ENCODE measurements at places on chromosomes 1 and 21. TPM values are rescaled to one million over a fixed set of nuclear protein-coding genes. Genes with fewer than 3 reads are reported as not detected.

The CLDN8 gene
- 0.87 TPM for polyA plus RNA-seq

The PKP1 gene
- polyA plus RNA-seq, result 20.0 TPM

The TARBP1 gene
- 66.3 TPM for polyA plus RNA-seq

The LCK gene
- 175 TPM for polyA plus RNA-seq

The TEX38 gene
- polyA plus RNA-seq, result 0.14 TPM

The TRIM67 gene
- polyA plus RNA-seq, result 0.05 TPM

The OR6K3 gene
- polyA plus RNA-seq, result not detected

The RNU1-3 gene
- not detected for polyA plus RNA-seq

The THEM5 gene
- 1.5 TPM for polyA plus RNA-seq

The TNFRSF18 gene
- polyA plus RNA-seq, result 29.9 TPM

The IVL gene
- 16.6 TPM for polyA plus RNA-seq

GRCh38 chr1:2778220-2778592, 23.3 kb downstream of the TTC34 start:
- no peak for DNase-seq

- no peak for DNase-seq
These were observed 31.3 kb downstream of the SLC2A1 start for GRCh38 chr1:42927274-42927841.

GRCh38 chr1:55088413-55088812, 49.1 kb downstream of the PCSK9 start:
- no peak for DNase-seq

DNA sequence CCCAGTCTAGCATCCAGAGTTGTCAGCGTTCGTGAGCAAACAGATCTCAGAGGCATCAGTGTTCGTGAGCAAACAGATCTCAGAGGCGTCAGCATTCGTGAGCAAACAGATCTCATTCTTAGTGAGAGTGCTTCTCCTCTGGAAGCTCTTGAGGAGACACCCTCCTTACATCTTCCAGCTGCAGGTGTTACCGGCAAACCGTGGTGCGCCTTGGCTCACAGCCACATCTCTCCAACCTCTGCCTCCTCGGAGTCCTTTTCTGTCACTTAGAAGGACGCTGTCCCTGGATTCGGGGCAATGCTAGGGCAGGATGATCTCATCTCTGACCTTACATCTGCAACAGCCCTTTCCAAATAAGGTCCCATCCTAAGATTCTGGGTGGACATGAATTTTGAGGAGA, 14.6 kb upstream of the UMODL1 start:
- DNase-seq, result no peak

GRCh38 chr1:26748351-26748750, 39.4 kb upstream of the PIGV start:
- no peak for DNase-seq

DNA sequence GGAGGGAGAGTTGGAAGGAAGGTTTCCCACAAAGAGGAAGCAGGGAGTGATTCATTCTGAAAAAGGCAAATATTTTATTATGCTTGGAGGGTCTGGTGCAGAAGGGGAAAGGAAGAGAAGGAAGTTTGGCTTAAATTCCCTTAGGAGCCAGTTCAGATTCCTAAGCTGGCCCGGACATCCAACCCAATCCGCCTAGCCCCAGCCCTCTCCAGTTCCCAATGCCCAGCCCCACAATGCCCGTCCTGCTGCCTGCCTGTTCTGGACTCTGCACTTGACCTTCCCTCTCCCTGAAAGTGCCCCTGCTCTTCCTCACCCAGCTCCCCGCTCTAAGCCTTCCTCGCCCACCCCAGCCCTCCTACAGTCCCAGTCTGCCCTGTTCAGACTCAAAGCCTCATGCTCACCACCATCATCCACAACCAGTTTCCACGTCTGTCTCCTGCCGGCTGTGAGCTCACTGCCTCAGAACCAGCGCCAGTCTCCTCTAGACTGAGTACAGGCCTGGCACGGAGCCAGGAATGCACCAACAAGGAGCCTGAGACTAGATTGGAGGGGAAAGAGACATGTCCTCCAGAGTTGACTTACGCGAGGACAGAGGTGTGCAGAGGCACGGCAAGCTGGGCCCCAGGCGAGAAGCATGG, 18.9 kb downstream of the CAPN2 start:
- no peak for DNase-seq

DNA sequence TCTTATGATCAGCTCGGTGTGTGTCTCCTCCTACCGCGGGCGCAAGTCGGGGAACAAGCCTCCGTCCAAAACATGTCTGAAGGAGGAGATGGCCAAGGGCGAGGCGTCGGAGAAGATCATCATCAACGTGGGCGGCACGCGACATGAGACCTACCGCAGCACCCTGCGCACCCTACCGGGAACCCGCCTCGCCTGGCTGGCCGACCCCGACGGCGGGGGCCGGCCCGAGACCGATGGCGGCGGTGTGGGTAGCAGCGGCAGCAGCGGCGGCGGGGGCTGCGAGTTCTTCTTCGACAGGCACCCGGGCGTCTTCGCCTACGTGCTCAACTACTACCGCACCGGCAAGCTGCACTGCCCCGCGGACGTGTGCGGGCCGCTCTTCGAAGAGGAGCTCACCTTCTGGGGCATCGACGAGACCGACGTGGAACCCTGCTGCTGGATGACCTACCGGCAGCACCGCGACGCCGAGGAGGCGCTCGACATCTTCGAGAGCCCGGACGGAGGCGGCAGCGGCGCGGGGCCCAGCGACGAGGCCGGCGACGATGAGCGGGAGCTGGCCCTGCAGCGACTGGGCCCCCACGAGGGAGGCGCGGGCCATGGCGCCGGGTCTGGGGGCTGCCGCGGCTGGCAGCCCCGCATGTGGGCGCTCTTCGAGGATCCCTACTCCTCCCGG, 1.5 kb downstream of the KCNC4 start:
- no peak for DNase-seq

GRCh38 chr21:31395268-31395667, 51.2 kb upstream of the TIAM1 start:
- DNase-seq, result no peak

- no peak for DNase-seq
These were observed 13.8 kb upstream of the PHLDA3 start for GRCh38 chr1:201482755-201483154.

GRCh38 chr1:8908388-8909151, 30.1 kb upstream of the ENO1 start:
- no peak for DNase-seq

GRCh38 chr21:33894736-33895288, 20.8 kb downstream of the ATP5PO start:
- DNase-seq, result peak; percentile 94

DNA sequence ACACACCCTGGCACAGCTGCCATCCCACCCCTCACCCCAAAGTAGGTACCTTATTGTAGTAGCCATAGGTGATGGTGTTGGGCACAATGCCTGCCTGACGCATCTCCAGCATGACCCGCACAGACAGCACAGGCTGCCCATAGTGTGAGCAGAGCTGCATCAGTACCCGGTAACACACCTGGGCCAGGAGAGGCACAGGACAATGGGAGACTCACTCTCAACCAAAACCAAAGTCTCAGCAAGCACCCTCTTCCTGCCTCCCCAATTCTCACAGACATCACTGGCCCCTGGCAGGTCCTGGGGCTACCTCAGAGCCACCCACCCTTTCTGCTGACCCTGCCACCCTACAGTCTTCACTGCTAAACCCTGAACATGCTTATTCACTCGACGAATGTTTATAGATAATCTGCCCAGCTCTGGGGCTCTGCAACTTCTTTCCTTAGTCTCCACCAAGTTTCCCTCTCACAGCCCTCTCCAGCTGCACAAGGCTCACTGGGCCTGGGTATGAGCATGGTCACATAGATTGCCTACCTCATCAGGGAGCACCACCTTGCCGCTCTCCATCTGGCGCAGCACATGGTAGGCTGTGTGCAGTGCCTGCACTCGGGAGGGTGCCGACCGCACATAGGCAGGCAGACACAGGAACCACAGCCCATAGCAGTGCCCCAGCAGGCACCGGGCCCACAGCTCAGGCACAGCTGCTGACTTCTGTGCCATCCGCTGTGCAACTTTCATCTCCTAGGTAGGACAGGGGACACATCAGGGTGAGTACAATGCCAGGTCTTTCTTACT, 10.3 kb downstream of the DENND4B start:
- no peak for DNase-seq

DNA sequence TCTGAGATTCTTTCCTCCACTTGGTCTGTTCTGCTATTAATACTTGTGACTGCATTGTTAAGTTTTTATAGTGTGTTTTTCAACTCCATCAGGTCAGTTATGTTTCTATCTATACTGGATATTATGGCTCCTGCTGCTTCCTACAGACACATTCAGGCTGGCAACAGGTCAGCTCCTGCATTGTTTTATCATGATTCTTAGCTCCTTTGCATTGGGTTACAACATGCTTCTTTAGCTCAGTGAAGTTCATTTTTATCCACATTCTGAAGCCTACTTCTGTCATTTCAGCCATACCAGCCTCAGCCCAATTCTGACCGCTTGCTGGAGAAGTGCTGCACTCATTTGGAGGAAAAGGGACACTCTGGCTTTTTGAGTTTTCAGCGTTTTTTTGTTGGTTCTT, 37.3 kb upstream of the F3 start:
- no peak for DNase-seq

GRCh38 chr1:160911925-160912324, 26.9 kb upstream of the ITLN1 start:
- no peak for DNase-seq

GRCh38 chr21:38139380-38140168, 117.2 kb upstream of the KCNJ15 start:
- no peak for DNase-seq

DNA sequence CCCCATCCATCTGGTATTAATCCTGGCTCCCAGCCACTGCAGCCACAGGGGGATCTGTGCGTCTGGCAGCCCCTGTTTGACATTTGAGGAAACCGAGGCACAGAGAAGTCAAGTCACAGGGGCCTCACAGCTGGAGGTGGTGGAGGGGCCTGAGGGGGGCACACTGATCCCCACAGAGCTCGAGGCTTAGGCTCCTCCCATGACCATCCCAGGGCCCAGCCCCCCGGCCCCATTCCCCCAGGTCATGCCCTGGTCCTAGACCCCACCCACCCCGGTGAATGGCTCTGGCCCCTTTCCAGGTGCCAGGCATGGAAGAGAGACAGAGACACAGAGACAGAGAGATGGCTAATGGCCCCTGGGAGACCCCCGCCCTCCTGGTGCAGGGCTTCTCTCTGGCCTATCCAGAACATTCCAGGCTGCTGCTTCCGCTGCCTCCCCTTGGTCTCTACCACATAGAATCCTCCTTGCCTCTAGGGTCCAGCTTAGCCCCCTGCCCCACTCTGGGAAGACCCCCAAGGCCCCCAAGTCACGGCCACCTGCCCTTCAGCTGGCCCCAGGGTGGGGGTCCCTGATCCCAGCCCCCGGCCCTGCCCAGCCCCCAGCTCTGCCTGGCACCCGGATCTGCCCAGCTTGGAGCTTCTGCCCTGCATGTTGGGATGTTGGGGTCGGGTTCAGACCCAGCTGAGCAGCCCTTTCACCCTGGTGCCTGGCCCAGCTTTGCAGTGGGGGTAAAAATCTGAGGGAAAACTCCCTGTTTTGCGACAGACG, 29.2 kb upstream of the LRRC3 start:
- no peak for DNase-seq

DNA sequence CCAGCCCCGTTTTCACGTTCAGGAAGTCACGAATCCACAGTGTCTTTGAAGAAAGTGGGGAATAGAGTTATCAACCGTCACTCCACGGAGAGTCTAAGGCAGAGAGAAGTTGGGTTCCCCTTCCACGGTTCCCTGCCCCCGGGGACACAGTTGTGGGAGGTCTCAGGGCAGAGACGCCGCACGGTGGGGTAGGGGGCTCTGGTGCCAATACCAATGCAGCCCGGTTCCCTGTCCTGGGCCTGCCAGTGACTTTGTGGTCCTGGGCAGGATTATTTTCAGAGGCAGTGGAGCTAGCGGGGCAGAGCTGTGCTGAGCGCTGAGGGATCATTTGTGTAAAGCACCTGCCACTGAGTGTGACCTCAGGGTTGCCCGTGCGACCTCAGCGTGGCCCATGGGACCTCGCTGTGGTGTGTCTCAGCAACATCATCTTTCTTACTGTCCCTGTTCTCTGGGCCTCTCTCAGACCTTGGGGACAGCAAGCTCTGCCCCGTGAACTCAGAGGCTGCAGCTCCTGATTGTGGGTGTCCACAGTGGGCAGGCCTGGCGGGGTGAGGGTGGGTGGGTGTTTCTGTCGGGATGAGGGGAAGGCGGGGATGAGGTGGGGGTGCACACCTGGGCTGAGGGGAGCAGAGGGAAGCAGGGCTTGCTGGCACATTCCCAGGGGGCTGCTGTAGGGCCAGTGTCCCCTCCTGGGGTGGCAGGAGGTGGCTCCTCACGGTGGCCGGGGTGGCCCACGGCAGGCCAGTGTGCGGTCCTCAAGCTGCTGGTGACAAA, 65.2 kb downstream of the AGPAT3 start:
- no peak for DNase-seq

GRCh38 chr21:37071561-37072273, 1.2 kb downstream of the PIGP start:
- DNase-seq, result no peak

DNA sequence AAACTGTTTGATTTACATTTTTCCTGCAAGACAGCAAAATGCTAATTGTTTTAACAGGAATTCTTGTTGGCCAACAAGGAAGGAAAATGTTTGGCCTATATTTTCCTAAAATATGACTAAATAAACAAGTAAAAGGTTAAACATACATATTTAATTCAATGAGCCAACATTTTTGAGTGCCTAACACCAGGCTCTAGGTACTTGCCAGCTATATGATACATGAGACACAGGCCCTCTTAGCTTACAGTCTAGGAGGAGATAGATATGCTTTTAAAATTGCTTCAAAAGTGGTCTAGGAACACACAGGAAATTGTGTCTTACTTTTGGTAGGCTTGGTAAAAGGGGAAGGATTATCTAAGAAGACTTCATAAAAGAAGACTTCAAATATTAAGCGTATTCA, 50.9 kb downstream of the PIGK start:
- DNase-seq, result no peak
